ENCODE measurements at places on chromosomes 7 and 10. TPM values are rescaled to one million over a fixed set of nuclear protein-coding genes. Genes with fewer than 3 reads are reported as not detected.
A peak's percentile ranks its signal among the peaks of the same experiment; 100 is the strongest.

The R3HCC1L gene
- 13.5 TPM for total RNA-seq

GRCh38 chr7:707296-708000 is 19.1 kb upstream of the DNAAF5 start:
- no peaks in the 10 kb centered on the region for H3K4me1 ChIP-seq
- no peak overlapping the region for H3K4me3 ChIP-seq
- peaks cover 34% of the 10 kb centered on the region for H3K36me3 ChIP-seq
- no peaks in the 10 kb centered on the region for H3K27me3 ChIP-seq
- DNase-seq, result no peak
- no peak overlapping the region for H3K27ac ChIP-seq

DNA sequence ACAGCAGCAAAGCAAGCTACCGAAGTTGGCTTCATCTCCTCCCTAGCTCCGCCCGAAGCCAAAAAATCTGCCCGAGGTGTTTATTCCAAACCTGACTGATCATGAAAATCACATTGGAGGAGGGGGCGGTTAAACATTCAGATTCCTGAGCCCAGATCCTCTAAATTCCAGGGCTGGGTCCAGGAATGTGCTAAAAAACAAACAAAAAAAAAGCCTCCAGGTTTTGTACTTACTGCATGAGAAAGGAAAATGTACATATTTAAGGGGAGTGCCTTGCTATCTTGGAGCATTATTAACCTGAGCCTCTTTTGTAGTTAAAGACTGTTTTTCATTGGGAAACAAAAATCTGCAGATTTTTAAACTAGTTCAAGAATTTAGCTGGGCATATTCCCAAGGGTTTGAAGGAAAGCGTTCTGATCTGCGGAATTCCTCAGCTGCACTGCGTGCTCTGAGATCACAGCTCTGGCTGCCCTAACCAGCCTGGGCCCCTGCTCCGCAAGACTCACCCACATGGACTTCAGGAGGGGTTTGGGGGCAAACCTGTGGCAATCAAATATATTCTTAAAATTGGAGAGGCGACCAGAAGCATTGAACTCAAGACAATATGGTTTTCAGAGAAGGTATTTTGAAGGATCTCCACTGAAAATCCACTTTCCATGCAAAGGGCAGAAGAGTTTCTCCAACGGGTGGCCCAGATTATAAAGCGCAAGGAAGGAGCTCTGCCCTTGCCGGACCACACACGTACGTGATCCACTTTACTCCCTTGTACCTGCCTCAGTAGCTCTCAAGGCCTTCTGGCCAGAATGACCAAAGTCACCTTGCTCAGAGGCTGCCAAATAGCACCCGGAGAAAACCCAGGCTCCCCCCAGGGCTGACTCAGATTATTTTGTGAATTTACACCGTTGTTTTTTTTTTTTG is 10.0 kb upstream of the TNS3 start:
- H3K27me3 ChIP-seq, result no peaks in the 10 kb centered on the region
- DNase-seq, result no peak
- no peaks in the 10 kb centered on the region for H3K4me1 ChIP-seq
- no peak overlapping the region for H3K4me3 ChIP-seq
- no peaks in the 10 kb centered on the region for H3K36me3 ChIP-seq

The CPVL gene
- not detected for total RNA-seq

The CALML5 gene
- not detected for total RNA-seq

The SEC31B gene
- total RNA-seq, result 36.0 TPM

DNA sequence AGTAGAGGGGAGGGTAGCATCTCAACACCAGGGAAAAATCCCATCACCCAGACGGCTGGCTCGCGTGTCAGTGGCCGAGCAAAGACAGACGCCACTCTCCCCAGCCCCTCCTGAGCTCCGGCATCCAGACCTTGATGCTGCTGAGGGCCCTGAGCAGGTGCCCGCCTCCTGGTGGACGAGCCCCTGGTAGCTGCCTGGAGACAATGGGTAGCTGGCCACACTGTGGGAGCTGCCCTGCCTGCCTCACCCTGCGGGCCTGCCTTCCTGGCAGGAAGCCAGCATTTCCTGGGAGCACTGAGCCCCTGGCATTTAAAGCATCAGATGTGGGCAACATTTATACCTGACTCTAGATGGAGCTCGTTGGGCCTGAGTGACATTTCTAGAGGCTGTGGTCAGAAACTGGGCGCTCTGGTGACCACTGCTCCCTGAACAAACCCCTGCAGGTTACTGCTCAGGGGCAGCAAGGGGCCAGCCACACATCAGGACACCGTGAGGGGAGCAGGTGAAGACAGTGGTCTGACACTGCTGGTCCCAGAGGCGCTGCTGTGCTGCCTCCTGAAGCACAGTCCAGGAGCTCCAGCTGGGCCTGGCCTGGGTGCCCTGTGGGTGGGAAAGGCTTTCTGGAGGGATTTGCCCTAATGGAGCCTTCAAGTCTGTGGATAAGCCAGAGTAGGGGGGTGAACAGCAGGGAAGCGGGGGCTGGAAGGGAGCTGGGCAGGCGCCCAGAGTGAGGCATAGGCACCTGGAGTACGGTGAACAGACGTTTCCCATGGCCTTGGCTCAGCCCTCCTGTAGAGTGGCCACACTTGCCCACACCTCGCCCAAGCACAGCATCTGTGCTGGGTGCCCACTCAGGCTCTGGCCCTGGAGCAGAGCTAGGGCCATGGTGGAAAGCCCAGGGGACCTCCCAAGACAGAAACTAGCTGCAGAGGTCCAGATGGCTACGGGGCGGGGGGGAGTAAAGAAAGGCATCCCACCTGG is 138.7 kb downstream of the MAPK8 start:
- no peak for DNase-seq
- H3K27me3 ChIP-seq, result no peaks in the 10 kb centered on the region
- H3K4me1 ChIP-seq, result no peaks in the 10 kb centered on the region
- H3K36me3 ChIP-seq, result no peaks in the 10 kb centered on the region
- H3K27ac ChIP-seq, result no peak overlapping the region

The SPDYE8 gene
- total RNA-seq, result not detected

The LRRC17 gene
- total RNA-seq, result 0.21 TPM

GRCh38 chr10:113780681-113781250 is 29.3 kb downstream of the PLEKHS1 start:
- peak; percentile 18 for DNase-seq
- no peaks in the 10 kb centered on the region for H3K36me3 ChIP-seq
- no peak overlapping the region for H3K4me3 ChIP-seq
- H3K27me3 ChIP-seq, result peaks cover 11% of the 10 kb centered on the region

DNA sequence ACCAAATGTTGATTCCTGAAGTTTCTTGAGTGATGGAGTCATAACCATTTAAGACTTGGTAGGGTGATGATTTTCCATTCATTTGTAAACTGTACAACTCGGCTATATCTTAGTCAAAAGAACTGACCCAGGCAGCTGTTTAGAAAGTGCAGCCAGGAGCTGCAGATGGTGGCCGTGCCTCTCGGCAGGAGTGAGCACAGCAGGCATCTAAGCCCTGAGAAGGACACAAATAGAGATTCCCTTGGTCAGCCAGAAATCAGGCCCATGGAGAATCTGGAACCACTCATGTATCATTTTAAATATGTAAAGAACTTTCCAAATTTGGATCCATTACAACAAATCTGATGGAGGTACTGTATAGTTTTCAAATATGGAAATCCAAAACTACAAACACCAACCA is 177.0 kb upstream of the AKR1E2 start:
- no peak overlapping the region for H3K27ac ChIP-seq
- H3K4me1 ChIP-seq, result peaks cover 35% of the 10 kb centered on the region
- peaks cover 7% of the 10 kb centered on the region for H3K27me3 ChIP-seq
- no peak overlapping the region for H3K4me3 ChIP-seq

GRCh38 chr7:87759501-87759900 is 116.7 kb downstream of the SLC25A40 start:
- H3K36me3 ChIP-seq, result no peaks in the 10 kb centered on the region
- H3K4me1 ChIP-seq, result no peaks in the 10 kb centered on the region

The OPALIN gene
- not detected for total RNA-seq

DNA sequence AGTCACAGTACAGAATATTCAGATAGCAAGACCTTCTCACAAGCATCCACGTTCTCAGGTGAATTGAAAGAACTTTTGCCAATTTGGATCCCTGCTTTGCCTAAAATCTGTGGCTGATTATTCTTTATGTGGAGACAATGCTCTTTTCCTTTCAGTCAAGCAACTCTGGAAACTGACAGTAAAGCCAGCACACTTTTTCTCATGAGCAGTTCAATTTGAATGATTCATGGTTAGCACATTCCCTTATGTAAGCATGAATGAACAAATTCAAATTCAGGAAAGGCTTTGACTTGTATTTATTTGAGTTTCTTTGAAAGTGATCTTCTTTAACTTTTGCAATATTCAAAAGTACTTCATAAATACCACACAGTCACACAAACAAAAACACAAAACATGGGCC is 57.6 kb downstream of the MEOX2 start:
- DNase-seq, result no peak
- no peak overlapping the region for H3K27ac ChIP-seq
- H3K36me3 ChIP-seq, result no peaks in the 10 kb centered on the region
- H3K4me3 ChIP-seq, result no peak overlapping the region
- H3K4me1 ChIP-seq, result no peaks in the 10 kb centered on the region

The HMX3 gene
- total RNA-seq, result not detected

GRCh38 chr7:84610390-84610789 is 415.8 kb upstream of the SEMA3A start:
- no peaks in the 10 kb centered on the region for H3K36me3 ChIP-seq
- no peaks in the 10 kb centered on the region for H3K4me1 ChIP-seq
- no peak overlapping the region for H3K4me3 ChIP-seq
- no peaks in the 10 kb centered on the region for H3K27me3 ChIP-seq
- H3K27ac ChIP-seq, result no peak overlapping the region

The PPIF gene
- total RNA-seq, result 96.1 TPM

The GSTO2 gene
- 2.1 TPM for total RNA-seq

DNA sequence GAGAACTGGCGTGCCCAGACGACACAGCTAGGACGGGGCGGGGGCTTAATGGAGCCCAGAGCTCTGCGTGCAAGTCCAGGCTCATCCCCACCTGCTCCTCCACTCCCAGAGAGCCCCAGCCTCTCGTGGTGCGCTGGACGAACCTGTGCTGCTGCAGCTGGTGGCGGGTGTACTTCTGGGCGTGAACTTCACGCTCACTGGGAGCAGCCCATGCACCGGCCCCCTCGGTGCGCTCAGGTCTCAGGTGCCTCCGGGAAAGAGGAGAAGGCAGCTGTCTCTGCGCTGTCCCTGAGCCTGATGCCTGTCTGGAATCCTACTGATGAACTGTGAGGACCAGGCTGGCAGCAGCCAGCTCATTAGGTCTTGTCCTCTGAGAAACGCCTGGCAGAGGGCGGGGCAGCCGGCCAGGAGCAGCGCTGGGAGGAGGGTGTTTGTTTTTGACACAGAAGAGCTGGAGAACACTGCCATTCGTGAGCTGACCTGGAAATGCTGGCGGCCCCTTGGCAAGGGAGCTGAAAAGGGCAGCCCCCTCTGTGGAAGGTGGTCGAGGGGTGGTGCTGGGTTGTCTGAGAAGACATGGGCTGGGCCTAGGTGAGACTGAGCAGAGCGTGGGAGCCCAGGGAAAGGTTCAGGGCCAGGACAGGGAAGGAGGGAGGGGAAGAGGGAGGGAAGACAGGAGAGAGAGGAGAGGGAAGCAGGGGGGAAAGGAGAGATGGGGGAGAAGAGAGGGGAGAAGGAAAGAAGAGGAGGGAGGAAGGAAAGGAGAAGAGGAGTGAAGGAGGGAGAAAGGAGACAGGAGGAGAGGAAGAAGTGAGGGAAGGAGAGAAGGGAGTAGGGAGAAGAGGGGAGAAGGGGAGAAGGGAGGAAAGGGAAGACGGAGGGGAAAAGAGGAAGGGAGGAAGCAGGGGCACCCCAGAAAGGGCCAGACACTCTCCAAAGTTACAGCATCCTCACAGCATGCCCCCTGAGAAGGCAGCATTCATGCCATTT is 53.5 kb upstream of the TNS3 start:
- H3K4me3 ChIP-seq, result no peak overlapping the region
- no peaks in the 10 kb centered on the region for H3K4me1 ChIP-seq
- no peaks in the 10 kb centered on the region for H3K27me3 ChIP-seq

The CDC14C gene
- not detected for total RNA-seq

- no peaks in the 10 kb centered on the region for H3K36me3 ChIP-seq
- no peak for DNase-seq
- H3K4me3 ChIP-seq, result no peak overlapping the region
- H3K27me3 ChIP-seq, result no peaks in the 10 kb centered on the region
- H3K27ac ChIP-seq, result no peak overlapping the region
Observed at GRCh38 chr10:66836057-66836456, 89.8 kb upstream of the LRRTM3 start.

GRCh38 chr7:47931005-47932004 is 17.0 kb downstream of the PKD1L1 start:
- H3K36me3 ChIP-seq, result peaks cover 4% of the 10 kb centered on the region
- no peaks in the 10 kb centered on the region for H3K4me1 ChIP-seq
- no peak overlapping the region for H3K4me3 ChIP-seq
- H3K27ac ChIP-seq, result no peak overlapping the region

DNA sequence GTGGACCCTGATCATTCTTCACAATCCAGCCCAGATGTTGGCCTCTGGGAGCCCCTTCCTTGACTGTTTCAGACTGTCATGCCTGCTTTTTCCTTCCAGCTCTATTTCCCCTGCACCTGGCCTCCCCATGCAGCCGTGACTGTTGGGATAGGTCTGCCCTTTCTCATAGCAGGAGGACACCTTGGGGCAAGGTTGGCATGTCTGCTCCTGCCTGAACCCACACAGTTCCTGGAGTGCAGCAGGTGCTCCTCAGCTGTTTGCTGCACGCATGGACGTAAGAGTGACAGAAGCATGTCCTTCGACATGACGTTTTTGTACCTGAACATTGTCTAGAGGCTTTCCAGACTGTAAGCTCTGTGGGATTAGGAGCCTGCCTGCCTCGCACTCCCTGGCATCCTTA is 24.0 kb downstream of the POR start:
- no peak for DNase-seq
- no peaks in the 10 kb centered on the region for H3K36me3 ChIP-seq
- H3K4me1 ChIP-seq, result peaks cover 4% of the 10 kb centered on the region
- H3K27ac ChIP-seq, result no peak overlapping the region

DNA sequence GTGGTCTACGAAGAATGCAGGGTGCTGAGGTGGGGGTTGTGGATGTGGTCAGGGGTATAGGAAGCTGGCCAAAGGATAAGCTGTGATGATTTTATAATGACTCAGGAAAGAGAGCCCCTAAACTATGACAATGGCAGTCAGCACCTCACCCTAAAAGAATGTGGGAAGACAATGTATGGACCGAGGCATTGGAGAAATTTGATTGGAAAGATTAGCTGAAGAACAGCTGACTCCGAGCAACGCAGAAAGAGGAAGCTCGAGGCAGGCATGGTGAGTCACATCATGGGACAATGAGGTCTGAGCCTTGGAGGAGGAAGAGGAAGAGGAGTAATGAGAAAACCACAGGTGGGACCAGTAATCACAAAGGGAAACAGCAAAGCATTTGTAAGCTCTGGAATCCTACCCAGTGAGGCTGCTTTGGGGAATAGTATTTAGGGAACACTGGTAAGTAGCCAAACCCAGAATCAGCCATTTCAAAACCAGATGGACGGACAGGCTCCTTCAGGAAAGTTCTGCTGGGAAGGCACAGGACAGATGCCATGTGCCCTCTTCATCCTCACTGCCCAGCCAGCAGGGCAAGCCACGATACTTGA is 295.4 kb downstream of the PRPF18 start:
- no peak for DNase-seq
- H3K4me1 ChIP-seq, result peaks cover 5% of the 10 kb centered on the region
- H3K27ac ChIP-seq, result no peak overlapping the region

The OGA gene
- total RNA-seq, result 124 TPM
